ENCODE measurements at places on chromosomes 2 and 18.
A peak's percentile ranks its signal among the peaks of the same experiment; 100 is the strongest.

- DNase-seq = no peak
Measured at GRCh38 chr18:39205565-39206195, 1640.1 kb upstream of the CELF4 start.

- no peak for DNase-seq
Measured at GRCh38 chr2:43289331-43289730, 62.9 kb upstream of the ZFP36L2 start.

- no peak for DNase-seq
Measured at GRCh38 chr18:57730146-57730545, 73.0 kb downstream of the ATP8B1 start.

DNA sequence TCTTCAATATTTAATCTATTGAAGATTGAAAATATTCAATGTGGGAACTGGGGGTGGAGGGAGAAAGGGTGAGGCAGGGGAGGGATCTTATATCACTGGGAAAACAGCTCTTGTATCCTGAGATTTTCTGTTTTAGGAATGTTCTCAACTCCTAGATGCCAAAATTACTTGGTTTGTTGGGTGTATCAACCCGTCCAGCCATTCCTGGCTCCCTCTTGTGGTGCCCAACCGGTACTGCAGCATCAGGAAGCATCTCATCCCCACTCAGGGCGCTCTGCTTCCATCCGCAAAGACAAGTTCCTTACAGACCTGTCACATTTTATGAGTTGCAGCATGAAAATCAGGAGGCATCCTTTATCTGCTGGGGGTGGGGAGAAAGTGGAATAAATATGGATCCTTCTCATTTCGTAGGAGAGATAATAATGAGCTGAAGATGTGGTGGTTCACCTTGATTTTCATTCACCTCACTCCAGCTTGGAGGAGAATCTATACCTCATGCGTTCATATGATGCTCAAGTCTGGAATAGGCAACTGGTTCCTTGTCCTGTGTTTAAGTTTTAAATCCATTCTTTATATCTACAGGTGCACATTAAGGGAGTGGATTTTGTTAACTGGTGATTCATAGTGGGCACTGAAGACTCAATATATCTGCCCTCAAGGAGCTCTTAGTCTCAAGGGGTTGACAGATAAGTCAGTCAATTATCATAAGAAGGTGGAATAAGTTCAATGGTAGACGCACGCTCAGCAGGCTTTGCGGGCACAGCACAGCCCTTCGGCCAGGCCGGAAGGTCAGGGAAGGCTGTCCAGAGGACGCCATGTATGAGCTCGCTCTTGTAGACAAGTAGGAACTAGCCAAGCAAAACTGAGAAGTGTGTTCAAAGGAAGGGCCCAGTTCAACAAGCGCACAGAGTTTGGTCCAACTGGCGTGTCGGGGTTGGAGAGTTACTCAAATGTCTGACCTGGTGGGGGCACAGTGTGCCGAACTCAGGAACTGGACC, 127.3 kb downstream of the RNF144A start:
- peak; percentile 77 for DNase-seq

DNA sequence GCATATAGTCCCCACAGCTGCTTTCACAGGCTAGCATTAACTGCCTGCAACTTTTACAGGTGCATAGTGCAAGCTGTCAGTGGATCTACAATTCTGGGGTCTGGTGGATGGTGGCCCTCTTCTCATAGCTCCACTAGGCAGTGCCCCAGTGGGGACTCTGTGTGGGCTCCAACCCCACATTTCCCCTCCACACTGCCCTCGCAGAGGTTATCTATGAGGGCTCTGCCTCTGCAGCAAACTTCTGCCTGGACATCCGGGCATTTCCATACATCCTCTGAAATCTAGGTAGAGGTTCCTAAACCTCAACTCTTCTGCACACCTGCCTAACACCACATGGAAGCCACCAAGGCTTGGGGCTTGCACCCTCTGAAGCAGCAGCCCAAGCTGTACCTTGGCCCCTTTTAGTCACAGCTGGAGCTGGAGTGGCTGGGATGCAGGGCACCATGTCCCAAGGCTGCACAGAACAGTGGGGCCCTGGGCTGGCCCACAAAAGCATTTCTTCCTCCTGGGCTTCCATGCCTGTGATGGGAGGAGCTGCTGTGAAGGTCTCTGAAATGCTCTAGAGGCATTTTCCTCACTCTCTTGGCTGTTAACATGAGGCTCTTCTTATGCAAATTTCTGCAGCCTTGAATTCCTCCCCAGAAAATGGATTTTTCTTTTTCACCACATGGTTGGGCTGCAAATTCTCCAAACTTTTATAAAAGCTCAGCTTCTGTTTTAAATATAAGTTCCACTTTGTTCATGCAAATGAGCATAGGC, 59.3 kb downstream of the KDM3A start:
- no peak for DNase-seq

DNA sequence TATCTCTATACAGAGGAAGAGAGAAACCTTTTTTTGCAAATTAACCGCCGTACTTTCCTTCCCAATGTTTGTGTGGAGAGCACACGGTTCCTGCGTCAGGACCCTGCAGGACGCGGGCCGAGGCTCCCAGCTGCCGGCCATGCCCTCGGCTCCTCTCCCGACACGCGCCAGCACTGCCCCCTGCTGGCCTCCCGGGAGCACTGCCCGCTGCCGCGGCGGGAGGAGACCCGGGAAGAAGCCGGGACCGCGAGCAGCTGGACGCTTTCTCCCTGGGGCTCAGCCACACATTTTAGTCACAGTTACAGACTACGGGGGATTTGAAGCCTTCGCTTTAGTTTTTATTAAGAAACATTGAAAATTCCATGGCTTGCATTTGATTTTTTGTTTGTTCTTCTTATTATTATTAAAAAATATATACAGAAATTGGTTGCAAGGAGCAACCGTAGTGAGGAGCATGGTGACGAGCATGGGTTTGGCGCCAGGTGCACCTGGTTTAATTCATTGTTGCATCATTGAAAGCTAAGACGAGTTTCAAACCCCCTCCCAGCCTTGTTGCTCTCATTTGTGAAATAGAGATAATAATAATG, 401.2 kb downstream of the GALR1 start:
- peak; percentile 12 for DNase-seq
